ENCODE measurements at places on chromosomes 5 and 9. TPM values are rescaled to one million over a fixed set of nuclear protein-coding genes. Genes with fewer than 3 reads are reported as not detected.
A peak's percentile ranks its signal among the peaks of the same experiment; 100 is the strongest.

INSL4 gene
- polyA plus RNA-seq, result not detected

DNA sequence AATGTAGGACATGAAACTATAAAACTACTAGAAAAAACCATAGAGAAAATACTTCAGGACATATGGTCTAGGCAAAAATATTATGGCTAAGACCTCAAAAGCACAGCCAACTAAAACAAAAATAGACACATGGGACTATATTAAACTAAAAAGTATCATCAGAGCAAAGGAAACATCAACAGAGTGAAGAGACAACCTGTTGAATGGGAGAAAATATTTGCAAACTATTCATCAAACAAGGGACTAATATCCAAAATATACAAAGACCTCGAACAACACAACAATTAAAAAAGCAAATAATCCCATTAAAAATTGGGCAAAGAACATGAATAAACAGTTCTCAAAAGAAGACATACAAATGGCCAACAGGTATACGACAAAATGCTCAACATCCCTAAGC is 210.9 kb downstream of the PCSK1 start:
- DNase-seq, result no peak

DNA sequence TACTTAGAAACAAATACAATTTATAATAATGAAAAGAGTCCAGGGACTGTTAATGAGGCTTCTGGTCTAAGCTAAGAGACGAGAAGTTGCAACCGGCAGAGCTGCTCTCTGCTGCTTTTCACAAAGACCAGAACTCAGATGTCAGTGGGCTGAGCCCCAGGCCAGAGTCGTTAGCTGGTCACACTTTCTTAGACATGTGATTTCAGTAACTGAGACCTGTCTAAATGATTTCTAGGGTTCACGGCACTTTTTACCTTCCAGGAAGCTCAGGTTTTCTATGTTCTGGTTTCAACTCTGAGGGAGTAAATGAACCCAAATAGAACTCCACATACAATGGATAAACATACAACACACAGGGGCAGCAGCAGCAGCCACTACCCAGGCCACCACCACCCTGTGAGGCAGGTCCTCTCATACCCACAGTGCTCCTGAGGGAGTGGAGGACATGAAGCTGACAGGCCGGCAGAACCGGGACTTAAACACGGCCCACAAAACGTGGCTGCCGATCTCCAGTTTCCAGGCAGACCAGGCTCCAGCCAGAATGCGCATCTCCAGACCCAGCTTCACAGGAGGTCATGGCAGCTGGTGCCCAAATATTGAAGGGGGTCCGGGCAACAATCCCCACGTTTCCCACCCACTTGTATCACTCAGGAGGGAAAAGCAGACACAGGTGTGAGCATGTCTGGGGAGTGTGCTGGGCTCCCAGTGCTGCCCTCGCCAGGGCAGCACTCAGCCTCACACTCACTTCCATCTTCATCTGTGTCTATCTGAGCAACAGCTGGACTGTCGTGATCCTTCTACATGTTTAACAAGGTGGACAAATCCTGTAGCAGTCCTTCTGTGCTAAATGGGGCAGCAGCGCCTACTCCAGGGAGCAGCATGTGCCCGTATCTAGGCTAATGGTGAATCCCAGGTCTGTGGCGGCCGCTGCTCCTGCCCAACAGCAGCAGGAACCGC is 38.8 kb downstream of the IARS1 start:
- no peak for DNase-seq

GRCh38 chr5:134127376-134127861 is 12.9 kb downstream of the TCF7 start:
- DNase-seq, result no peak

DNA sequence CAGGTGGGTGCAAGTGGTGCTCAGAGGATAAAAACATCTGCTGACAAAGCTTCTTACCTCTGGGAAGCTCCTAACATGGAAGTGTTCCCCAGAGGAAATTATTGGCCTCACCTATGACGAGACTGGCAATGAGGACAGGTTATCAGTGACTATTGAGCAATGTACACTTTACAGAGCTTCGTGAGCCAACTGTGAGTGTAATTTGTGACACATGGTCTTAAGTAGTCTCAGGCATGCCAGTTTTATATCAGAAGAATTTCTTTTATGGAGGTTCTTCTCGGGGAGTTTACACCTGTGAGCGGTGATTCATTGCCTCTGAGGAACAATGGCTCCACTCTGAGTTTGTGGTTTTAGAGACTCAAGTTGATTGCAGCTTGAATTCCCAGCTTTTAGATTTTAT is 11.3 kb downstream of the ANKDD1B start:
- DNase-seq, result no peak

GRCh38 chr5:17106521-17106920 is 110.9 kb upstream of the BASP1 start:
- DNase-seq, result no peak

GRCh38 chr9:78286946-78287388 is 10.0 kb upstream of the PSAT1 start:
- no peak for DNase-seq

GRCh38 chr9:21434202-21435014 is 5.8 kb upstream of the IFNA1 start:
- peak; percentile 18 for DNase-seq

GRCh38 chr5:179261301-179262125 is 83.7 kb downstream of the ADAMTS2 start:
- no peak for DNase-seq

GRCh38 chr9:133506653-133507038 is 18.1 kb downstream of the MYMK start:
- no peak for DNase-seq

- no peak for DNase-seq
These were observed 30.7 kb downstream of the CTNND2 start for GRCh38 chr5:11873587-11873986.

DNA sequence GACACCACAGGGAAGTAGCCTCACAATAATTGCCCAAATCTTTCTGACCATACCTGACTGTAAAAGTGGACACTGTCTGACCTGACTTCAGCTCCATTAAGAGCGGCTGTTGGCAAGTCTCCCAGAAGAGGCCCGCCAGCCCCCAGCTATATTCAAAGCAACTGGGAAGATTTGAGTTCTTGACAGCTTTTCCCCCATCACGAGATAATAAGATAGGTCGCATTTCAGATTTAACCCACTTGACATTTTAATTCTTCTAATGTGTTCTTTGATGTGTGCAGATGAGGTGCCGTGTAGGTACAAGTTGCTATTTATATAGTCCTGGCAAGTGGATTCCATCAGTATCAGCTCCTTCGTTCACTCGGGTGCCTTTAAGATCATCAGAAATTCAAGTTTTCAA is 345.7 kb downstream of the DRD1 start:
- DNase-seq, result no peak

DNA sequence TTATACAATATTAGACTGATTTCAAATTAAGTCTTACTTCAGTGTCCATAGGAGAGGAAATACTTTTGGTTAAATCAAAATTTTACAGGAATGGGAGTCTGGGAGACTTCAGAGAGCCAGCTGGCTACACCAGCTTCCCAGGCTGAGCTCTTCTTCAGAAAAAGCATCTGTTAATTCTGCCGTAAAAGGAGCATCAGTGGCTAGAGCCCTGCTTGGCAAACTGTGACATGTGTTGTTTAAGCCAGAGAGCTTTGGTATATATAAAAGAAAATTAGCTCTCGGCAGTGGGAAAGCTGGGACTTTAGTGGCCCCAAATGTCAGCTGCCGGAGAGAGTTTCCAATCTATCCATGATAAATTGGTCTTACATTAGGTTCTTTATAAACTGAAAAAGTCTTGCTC is 378.8 kb upstream of the TUSC1 start:
- DNase-seq, result no peak

DNA sequence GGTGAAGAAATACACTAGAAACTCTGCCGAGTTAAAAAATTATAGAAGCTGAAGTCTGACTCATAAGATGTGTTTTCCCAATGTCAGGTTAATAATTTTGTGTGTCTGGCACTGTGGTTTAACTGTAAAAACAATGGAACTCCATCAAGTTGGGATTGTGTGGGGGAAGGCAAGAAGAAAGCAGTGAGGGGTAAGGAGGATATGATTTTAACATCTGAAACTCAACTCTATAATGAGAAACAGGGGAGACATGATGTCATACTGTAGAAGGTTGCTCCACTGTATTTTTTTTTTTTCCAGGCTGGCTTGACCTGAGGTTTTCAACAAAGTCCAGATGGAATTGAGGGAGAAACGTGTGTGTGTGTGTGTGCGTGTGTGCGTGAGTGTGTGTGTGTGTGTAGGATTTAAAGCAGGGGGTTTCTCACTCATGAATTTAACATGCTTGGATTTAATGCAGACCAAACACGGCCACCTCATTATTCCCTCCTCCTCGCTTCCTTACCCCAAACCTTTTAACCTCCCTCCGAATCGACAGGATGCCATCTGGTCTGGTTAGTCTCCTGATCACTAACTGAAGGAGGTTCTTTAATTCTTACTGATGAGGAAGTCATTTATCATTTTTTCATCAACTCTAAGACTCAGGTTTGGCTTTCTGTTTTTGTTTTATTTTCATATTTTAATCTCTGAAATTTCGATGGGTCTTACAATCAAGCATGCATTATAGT is 140.2 kb upstream of the LPAR1 start:
- no peak for DNase-seq

PALM2AKAP2 gene
- 0.09 TPM for polyA plus RNA-seq

ELOVL7 gene
- not detected for polyA plus RNA-seq
